CD14-positive monocyte (primary cell): ENCODE measurements at places on chromosomes 2 and 18. TPM values are rescaled to one million over a fixed set of nuclear protein-coding genes. Genes with fewer than 3 reads are reported as not detected.
A peak's percentile ranks its signal among the peaks of the same experiment; 100 is the strongest.

The AKAIN1 gene
- polyA plus RNA-seq = not detected

The ERFE gene
- not detected for polyA plus RNA-seq

The TSPYL6 gene
- polyA plus RNA-seq = not detected in 2 replicates

The ANKRD29 gene
- not detected for polyA plus RNA-seq

- H3K27me3 ChIP-seq = no peaks in the 10 kb centered on the region
- no peak overlapping the region for H3K4me3 ChIP-seq
- H3K36me3 ChIP-seq = peaks cover 28% of the 10 kb centered on the region
- H3K27ac ChIP-seq = no peak overlapping the region
These were observed 109.0 kb downstream of the STK39 start for GRCh38 chr2:168138374-168138773.

DNA sequence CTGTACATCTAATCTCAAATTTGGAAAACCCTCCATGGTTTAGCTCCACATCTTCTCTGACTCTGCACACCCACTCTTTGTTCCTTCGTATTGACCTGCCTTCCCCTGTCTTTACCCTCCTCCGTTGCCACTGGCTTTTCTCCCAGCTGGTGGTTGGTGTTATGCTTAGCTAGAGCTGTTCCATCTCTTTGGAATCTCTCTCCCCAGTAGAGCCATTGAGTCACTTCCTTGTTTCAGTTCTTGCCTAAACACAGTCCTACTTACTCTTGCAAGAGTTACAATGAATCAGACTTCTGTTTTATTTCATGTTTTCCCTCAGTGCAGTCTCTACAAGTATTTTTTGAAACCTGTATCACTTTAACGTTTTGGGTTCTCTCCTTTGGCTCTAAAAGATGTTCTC, 263.9 kb downstream of the LTBP1 start:
- H3K27ac ChIP-seq = no peak overlapping the region
- no peaks in the 10 kb centered on the region for H3K36me3 ChIP-seq
- DNase-seq = peak; percentile 2
- peaks cover 2% of the 10 kb centered on the region for H3K4me1 ChIP-seq
- no peaks in the 10 kb centered on the region for H3K27me3 ChIP-seq

DNA sequence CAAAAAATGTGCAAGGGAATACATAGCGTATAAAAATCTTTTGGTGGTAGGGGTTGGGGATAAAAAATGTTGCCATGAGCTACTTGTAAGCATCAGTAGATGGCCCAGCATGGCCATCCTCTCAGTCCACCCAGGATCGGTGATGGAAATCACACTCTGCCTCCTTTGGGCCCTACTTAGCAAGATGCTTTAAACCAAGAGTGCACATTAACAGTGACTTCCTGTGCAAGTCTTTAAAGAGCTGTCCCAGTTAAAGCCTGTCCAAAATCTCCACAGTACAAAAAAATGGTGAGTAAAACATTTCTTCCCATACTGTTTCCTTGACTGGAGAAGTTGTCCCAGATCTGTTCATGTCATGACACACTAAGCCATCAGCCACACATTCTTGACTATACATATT, 18.0 kb downstream of the ANKRD44 start:
- H3K4me3 ChIP-seq = no peak overlapping the region
- DNase-seq = no peak
- H3K27ac ChIP-seq = no peak overlapping the region
- H3K36me3 ChIP-seq = no peaks in the 10 kb centered on the region
- H3K4me1 ChIP-seq = peaks cover 50% of the 10 kb centered on the region

- no peaks in the 10 kb centered on the region for H3K36me3 ChIP-seq
- no peaks in the 10 kb centered on the region for H3K4me1 ChIP-seq
- H3K4me3 ChIP-seq = no peak overlapping the region
- no peaks in the 10 kb centered on the region for H3K27me3 ChIP-seq
- no peak overlapping the region for H3K27ac ChIP-seq
- DNase-seq = no peak
These were observed 298.6 kb upstream of the CDH20 start for GRCh38 chr18:61034580-61034979.

DNA sequence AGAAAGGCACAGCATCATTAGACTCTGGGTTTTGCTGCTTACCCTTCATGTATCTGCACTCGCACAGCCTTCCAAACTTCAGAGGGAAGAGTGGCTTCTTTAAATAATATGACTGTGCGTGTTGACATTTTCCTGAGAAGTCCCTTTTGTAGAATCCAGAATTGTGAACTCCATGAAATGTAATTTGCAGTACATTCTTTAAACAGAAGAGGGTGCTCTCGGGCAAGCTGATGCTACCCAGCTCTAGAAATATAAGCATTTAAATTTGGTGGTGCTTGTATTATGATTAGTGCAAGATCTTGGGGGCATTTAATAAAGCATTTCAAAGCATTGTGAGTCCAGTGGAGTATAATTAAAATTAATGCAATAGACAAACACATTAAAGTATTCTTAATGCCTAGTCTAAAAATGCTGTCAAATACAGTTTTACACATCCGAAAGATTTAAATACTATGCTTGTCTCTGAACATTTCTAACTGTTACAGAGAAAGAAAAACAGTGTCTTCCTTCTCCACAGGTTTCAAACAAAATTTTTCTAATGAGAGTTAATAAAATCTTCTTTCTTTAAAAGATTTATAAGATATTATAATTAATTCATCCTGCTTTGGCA, 17.3 kb upstream of the GTF2A1L start:
- H3K36me3 ChIP-seq = no peaks in the 10 kb centered on the region
- no peaks in the 10 kb centered on the region for H3K4me1 ChIP-seq
- no peak overlapping the region for H3K27ac ChIP-seq
- no peak overlapping the region for H3K4me3 ChIP-seq
- H3K27me3 ChIP-seq = no peaks in the 10 kb centered on the region

DNA sequence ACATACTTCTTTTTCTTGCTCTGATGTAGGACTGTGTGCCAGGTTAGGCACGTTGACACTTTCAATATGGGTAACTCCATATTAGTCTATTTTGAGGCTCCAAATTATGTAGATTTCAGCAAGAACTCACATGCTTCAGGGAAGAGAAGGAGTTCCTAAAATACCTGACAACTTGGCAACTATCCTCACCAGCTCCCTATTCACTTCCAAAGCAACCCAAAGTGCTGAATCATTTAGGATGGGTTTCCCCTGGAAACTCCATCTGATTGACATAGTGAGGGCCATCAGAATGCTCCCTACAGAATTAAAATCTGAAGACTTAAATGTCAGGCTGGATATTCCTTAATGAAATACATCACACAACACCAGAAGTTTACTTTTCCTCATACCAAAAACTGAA, 32.5 kb upstream of the NFU1 start:
- H3K4me3 ChIP-seq = no peak overlapping the region
- H3K27ac ChIP-seq = no peak overlapping the region
- no peak for DNase-seq
- H3K4me1 ChIP-seq = no peaks in the 10 kb centered on the region
- H3K36me3 ChIP-seq = peaks cover 58% of the 10 kb centered on the region

GRCh38 chr2:157933160-157933920, 57.2 kb upstream of the ACVR1 start:
- H3K4me1 ChIP-seq = no peaks in the 10 kb centered on the region
- DNase-seq = no peak
- no peak overlapping the region for H3K27ac ChIP-seq
- H3K4me3 ChIP-seq = no peak overlapping the region
- H3K27me3 ChIP-seq = no peaks in the 10 kb centered on the region

- no peaks in the 10 kb centered on the region for H3K36me3 ChIP-seq
- H3K4me1 ChIP-seq = no peaks in the 10 kb centered on the region
- H3K4me3 ChIP-seq = no peak overlapping the region
- no peak overlapping the region for H3K27ac ChIP-seq
- H3K27me3 ChIP-seq = no peaks in the 10 kb centered on the region
These were observed 157.3 kb upstream of the SALL3 start for GRCh38 chr18:78822171-78822948.

DNA sequence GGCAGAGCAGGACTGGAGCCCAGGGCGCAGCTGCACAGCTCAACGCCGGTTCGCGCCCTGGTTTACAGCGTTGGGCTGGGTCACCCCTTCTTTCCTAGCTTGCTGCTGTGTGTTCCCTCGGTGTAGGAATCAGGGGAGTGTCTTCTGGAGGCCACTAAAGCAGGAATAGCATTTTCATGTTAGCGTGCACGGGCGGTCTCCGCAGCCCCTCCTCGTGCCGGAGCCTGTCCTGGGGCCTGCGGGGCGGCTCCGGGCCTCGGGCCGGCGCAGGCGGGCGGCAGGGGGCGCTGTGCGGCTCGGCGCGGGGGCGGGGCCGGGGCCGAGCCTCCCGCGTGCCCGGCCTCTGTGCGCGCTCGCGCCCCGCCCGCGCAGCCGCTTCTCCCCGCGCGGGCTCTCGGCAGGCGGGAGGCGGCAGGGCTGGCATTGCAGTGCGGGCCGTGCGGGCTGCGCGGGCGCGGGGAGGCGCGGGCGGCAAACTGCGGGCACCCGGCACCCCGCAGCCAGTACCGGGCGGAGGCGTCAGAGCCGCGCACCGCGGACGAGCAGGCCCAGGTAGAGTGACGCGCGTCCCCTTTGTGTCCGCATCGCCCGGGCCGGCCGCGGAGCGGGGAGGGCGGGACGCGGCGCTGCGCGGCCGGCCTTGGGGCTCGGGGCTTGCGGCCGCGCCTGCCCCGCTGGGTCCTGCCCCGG, at the start of gene RNF144A:
Gene RNF144A (plus strand): TSS at position 342 of the 690 bp plus-strand sequence. CDS start 79,515 bp downstream, outside the sequence.
- H3K4me1 ChIP-seq = peaks cover 11% of the 10 kb centered on the region
- no peak within 1 kb of the TSS for H3K27ac ChIP-seq
- DNase-seq = peak; percentile 63
- no peaks in the 10 kb centered on the region for H3K36me3 ChIP-seq
